ENCODE measurements at places on chromosomes 12 and 14.

- DNase-seq, result peak; percentile 67
Measured at GRCh38 chr14:22850944-22851764, 14.8 kb downstream of the MMP14 start.

DNA sequence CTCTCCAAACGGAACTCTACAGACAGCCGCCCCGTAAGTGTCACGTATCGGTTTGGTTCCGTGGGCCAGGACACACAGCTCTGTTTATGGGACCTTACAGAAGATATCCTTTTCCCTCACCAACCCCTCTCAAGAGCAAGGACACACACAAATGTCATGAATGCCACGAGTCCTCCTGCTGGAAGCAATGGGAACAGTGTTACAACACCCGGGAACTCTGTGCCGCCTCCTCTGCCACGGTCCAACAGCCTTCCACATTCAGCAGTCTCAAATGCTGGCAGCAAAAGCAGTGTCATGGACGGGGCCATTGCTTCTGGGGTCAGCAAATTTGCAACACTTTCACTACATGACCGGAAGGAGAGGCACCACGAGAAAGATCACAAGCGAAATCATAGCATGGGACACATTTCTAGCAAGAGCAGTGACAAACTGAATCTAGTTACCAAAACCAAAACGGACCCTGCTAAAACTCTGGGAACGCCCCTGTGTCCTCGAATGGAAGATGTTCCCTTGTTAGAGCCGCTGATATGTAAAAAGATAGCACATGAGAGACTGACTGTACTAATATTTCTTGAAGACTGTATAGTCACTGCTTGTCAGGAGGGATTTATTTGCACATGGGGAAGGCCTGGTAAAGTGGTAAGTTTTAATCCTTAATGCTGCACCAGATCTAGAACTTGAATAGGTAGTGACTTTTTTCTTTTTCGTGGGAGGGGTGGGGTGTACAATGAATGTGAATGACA lies 69.7 kb downstream of the WDR20 start:
- peak; percentile 55 for DNase-seq

DNA sequence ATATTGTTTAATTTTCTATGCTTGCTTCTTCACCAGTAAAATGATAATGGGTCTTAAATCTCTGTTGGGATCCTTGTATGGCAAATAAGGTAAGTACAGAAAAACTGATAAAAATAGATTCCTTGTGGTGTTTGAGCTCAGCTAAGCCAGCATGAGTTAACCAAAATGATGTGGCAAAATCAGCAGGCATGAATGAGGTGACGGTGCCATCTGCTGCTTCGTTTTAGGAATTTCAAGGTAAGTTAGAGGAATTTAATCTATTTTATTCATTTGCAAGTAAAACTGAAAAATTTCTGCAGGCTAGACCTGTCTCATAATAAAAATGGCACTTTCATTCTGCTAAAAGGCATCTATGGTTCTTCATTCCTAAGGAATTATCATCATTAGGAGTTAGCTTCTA lies 10.0 kb upstream of the CLEC7A start:
- no peak for DNase-seq

DNA sequence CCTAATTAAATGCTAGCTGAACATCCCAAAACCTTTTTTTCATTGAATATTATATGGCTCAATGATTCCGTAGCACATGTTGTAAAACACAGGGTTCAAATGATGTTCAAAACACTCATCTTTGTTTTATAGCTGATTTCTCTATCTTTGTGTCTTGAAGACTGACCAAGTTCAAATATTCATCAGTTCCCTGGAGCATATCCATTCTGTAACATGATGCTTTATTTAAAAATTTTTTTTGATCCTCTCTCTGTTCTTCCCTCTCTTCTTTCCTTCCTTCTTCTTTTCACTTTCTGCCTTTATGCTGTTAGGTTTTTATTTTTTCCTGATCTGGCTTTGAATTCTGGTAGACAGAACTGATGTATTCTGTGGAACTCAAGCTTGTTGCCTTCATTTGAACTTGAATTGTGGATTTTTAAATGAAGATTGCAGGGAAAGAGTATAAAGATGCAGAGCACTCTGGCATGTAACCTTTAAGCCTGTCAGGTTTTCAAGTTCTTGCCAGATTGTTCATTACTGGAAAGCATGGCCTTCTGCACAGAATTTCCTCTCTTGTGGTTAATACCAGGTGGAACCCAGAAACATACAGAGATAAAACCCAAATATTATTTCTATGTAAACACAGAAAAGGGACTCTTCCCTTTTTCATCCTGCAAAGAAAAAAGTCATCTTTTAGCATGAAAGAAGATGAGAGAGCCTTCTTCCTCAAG lies 39.5 kb downstream of the PROX2 start:
- DNase-seq, result no peak

- no peak for DNase-seq
Measured at GRCh38 chr12:34219046-34219770, 196.9 kb downstream of the ALG10 start.

- no peak for DNase-seq
Measured at GRCh38 chr12:32843528-32844095, 53.0 kb downstream of the PKP2 start.

DNA sequence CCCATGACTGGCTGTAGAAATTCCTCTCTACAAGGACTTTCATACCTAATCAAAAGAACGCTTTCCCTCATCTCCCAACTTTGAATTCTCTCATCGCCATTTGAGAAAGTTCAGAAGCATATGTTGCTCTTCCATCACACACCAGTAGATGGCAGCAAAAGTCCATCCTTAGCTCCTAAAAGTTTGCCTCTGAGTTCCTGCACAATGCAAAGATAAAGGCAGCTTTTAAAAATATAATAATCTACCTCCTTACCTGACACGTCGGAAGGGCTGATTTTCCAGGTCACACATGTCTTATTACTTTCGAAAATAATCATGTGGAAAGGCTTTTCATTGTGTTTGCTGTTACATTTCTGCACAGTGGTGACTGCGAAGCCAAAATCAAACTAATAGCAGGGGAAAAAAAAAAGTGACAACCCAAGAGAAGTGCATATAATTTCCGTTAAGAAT lies 456.7 kb upstream of the SEL1L start:
- no peak for DNase-seq

- no peak for DNase-seq
Measured at GRCh38 chr14:20820063-20820904, 17.6 kb upstream of the RNASE1 start.

DNA sequence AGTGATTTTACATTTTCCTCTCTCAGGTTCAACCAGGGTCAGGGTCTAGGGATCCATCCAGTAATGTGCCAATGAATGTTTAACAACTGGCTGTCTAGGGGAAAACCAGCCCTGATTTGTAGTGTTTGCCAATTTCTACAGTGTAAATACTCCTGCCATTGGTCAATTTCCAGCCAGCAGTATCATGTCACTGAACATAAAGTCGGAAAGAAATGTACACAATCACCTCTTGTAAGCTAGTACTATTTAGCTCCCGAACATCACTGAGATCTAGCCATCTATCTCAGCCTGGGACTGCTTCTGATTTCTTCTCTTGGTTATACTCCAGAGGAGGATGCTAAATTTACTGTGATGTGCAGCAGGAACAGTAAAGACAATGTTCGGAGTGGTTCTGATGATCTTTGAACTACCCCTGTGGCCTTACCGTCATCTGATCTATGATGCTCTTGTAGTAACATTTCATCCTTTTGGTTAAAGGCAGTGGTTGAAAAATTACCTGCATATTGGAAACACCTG lies 36.7 kb upstream of the EGLN3 start:
- DNase-seq, result no peak

Measured in dorsolateral prefrontal cortex (tissue), 122 donors.